ENCODE measurements at places on chromosomes 13 and 19.

DNA sequence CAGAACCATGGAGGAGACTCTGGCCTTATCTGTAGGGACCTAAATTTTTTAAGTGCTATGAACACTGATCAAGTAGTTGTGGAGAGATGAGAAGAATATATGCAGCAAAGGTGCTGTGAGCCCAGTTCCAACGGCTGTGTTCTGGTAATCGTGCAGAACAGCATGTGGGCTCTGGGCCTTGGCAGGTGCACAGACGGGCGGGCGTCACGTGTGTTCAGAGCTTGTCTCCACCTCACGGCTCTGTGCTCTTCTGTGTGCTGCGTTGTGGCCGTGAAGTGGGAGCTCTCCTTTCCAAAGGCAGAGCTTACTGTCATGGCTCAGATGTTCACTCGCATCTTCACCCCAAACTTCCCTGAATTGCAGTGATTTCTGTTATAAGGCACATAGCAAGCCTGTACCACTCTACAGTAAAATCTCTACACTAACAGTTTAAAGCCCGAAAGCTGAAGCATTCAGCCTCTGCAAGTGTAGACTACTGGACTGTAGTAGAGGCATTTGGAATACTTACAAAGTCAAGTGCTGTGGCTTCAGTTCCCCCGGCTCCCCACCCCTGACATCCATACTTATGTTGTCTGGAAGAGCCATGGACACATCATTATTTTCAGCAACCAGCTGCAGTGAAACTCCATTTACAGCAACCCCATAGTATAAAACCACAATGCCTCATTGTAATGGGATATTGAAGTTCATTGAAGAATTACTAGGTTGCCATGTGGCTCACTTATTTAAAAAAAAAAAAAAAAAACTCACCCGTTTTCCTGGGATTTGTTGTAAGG, 27.5 kb upstream of the TEX29 start:
- no peak for DNase-seq

DNA sequence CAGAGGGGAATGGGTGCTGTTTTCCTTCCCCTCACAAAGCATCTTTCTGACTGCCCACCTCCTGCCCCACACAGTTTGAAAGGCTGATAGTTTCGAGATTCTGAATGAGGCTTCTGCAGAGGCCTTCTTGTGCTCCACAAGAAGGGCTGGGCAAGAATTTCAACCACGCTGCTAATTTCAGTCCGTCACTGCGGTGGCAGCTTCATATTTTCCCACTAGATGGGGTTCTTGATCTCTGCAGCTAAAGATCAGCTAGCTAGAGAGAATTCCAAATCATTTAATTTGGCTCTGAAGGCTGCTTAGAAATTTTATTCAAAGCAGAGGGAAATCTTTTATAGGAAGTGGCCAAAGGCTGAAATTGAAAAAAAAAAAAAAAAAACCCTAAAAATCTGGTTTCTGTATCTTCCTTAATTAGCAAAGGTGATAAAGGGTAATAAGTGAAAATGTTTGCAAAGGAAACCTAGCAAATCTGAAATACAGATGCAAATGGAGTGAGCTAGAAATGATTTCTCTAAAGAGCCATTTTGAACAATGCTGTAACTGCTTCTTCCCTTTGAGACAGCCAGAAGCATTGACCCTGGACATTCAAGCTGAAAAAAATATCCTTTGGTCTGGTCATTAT, 38.0 kb upstream of the C13orf42 start:
- no peak for DNase-seq

DNA sequence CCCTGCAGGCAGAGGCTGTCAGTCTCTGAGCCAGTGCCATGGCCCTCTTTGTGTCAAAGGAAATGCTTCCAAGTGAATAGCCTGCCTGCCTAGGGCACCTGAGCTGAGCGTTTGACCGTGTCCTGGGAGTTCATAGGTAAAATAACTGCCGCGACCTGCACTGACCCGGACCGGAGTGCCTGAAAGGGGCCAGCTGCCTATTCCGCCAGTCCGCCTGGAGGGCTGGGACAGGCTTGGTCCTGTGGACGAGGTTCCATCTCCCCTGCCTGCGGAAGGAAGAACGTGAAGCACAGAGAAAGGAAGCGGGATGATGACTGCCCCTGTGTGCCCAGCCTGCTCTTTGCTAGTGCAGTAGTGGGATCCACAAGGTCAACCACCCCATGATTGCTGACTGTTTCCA, 17.5 kb upstream of the ZNF492 start:
- no peak for DNase-seq

DNA sequence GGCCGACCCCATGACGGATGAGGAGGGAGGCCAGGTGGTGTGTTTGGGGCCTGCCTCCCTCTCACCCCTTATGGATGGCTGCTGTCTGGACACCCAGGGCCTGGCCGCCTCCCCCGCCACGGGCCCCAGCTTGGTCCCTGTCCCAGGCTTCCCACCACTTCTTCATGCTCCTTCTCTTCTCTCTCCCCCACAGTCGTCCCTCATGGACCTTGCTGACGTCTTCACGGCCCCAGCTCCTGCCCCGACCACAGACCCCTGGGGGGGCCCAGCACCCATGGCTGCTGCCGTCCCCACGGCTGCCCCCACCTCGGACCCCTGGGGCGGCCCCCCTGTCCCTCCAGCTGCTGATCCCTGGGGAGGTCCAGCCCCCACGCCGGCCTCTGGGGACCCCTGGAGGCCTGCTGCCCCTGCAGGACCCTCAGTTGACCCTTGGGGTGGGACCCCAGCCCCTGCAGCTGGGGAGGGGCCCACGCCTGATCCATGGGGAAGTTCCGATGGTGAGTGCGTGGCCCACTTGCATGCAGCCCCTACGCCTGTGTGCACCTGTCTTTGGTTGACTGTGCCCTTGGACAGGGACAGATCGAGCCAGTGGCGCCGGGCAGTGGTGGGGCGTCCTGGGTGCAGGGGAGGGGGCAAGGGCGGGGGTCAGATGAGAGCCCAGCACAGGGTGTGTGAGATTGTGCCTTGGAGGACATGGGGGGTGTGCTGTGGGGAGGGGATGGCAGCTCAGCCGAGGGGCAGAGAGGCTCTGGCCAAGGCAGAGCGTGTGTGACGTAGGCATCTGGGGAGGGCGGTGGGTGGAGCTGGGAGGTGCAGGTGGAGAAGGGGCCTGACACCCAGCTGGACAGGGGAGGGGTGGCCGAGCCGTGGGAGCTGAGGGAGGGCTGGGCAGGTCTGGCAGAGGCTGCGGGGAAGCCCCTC, 16.8 kb downstream of the EPN1 start:
- no peak for DNase-seq

DNA sequence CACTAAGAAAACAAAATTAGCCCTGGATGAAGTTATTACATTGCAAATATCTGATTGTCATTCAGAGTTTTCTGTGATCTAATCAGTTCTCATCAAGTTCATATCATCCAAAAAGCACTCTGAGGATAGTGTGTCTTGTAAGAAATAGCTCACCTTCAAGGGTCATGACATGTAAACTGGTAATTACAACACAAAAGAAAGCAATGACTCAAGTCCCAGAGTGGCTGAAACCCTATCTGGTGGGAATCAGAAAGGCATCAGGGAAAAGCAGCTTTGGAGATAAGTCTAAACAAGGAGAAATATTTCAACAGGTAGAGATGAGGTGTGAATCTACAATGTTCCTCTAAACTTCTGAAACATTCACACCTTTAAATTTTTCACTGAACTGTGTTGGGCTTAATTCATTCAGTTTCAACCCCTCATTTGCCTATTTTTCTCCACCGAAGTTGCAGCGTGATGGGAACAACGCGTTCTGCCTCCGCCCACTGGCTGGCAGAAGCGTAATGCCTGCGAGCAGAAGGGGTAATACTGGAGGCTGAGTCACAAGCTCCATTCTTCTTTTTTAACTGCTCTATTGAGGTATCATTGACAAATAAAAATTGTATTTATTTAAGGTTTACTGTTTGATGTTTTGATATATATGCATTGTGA, 155.2 kb upstream of the IPO5 start:
- DNase-seq = no peak

DNA sequence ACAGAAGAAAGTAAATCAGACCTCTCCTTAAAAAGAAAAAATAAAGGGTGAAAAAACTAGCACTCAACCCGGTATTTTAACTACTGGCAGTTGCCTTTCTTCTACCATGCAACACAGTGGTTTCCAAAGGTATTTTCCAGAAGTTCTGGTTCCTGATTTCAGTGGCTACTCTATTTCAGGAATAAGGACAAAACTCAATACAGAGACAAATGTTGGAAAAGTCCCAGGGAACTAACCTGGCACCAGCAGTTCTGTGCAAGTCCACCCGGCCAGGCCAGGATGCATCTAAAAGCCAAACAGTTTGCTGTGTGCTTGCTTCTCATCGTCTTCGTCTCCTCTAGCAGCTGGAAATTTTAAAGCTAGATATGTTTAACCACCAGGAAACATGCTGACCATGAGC, 52.5 kb downstream of the FOXO1 start:
- no peak for DNase-seq

DNA sequence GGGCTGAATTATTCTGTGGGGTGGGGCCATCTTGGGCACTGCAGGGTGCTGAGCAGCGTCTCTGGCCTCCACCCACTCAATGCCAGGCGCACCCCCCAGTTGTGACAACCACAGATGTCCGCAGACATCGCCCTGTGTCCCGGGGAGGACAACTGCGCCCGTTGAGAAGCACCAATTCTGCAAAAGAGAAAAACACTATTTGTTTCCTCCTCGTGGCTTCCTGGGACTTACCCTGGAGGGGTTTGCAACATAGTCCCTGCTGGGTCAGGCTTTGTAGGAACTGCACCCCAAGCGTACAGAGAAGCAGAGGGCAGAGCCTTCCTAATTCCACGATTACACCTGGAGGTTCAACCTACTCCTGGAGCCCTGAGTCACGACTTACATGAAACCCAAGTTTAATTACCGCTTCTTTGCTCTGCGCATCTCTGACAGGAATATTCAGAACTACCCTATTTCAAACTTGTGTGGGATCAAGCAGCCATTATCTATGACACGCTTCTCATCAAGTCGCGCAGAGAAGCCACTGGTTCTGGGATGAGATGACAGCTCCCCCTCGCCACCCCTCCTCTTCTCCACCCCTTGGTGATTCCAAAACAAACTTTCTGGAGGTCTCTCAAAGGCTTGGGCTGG, 11.1 kb upstream of the SLC39A3 start:
- DNase-seq = no peak

- no peak for DNase-seq
Measured at GRCh38 chr19:56637976-56638555, 4.9 kb upstream of the SMIM17 start.

- no peak for DNase-seq
Measured at GRCh38 chr13:106657104-106657503, 89.2 kb upstream of the ARGLU1 start.

DNA sequence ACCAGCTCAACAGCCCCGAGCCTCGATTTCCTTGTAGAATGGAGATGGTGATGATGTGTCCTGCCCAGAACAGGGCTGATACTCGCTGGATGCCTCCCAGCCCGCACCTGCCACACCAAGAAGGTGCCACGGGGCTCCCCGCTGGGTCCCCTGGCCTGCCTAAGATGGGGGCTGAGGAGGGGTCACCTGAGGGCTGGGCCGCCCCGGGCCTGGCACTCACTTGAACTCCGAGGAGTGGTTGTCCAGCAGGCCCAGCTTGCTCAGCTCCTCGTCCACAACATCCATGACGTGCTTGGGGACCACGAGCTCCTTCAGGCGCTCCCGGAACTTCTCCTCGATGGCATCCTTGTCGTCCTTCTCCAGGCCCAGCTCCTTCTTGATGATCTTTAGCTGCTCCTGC, 14.4 kb downstream of the LONP1 start:
- no peak for DNase-seq

GRCh38 chr19:38024992-38025908, 118.2 kb downstream of the SIPA1L3 start:
- DNase-seq = no peak

GRCh38 chr13:46983881-46984280, 87.0 kb upstream of the HTR2A start:
- DNase-seq = no peak

DNA sequence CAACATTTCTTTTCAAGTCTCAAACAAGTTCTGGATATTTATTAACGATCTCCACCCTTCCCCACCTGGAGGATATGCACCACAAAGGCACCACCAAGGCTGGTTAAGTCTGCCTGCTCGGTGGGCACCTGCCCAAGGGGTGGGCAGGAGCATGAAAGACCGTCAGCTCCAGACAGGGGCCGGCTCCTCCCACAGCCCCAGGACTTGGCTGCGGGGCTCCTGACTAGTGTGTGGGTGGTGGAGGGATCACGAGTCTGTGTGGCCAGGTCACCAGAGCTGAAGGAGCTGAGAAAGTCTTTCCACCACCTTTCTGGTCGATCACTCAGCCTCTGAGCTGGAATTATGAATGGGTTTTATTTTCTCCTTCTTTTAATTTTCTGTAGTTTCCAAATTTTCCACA, 7.8 kb downstream of the SLC7A1 start:
- DNase-seq = no peak

- DNase-seq = no peak
Measured at GRCh38 chr19:50239921-50240590, 36.6 kb downstream of the MYH14 start.

- DNase-seq = no peak
Measured at GRCh38 chr13:77506874-77507273, 28.6 kb upstream of the SCEL start.

DNA sequence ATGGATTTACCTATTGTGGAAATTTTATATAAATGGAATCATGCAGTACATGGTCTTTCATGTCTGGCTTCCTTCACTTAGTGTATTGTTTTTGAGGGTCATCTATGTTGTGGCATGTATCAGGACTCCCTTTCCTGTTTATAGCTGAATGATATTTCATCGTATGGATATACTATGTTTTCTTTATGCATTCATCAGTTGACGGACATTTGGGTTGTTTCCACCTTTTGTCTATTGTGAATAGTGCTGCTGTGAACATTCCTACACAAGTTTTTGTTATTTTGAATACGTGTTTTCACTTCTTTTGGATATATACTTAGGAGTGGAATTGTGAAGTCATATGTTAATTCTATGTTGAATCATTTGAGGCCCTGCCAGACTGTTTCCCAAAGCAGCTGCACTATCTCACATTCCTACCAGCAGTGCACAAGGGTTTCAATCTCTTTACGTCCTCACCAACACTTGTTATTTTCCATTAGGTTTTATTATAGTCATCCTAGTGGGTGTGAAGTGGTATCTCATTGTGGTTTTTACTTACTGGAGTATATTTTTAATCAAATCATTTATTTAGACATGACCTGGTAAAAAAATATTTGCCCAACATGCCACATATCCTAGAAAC, 262.7 kb downstream of the DLEU7 start:
- no peak for DNase-seq

GRCh38 chr19:13978351-13979243, 26.3 kb downstream of the DCAF15 start:
- DNase-seq = no peak

DNA sequence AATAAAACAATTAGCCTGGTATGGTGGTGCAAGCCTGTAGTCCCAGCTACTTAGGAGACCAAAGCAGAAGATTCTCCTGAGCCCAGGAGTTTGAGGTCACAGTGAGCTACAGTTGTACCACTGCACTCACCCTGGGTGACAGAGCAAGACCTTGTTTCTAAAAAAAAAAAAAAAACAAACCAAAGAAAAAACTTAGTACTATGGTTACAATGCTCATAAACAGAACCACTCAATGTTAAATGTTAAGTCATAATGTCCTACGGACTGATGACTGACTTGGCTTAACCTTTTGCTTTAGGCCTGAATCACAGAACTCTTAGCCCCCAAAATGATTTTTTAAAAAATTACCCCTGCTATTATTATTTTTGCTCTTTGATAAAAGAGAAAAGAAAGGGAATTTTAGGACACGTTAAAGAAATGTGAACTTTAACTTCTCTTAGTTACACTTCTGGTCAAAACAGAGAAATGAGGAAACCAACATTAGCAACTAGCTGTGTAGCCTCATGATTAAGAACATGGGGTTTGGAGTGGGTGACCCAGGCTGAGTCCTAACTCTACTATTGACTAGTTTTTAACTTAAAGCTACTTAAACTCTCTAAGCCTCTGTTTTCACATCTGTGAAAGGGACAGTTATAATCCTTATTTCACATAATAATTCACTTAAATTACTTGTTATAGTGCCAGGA, 13.7 kb upstream of the ELF1 start:
- DNase-seq = no peak

All from T-helper 17 cell (primary cell).